ENCODE measurements at places on chromosomes 2 and 18. TPM values are rescaled to one million over a fixed set of nuclear protein-coding genes. Genes with fewer than 3 reads are reported as not detected.

The CFC1 gene
- not detected for total RNA-seq

The KIAA2012 gene
- total RNA-seq = not detected

The RAX gene
- not detected for total RNA-seq

The PRSS56 gene
- not detected for total RNA-seq

The UGT1A6 gene
- total RNA-seq = 0.88 TPM

The C18orf32 gene
- total RNA-seq = 14.1 TPM

All from dermis blood vessel endothelial cell (primary cell).